ENCODE measurements at places on chromosomes 3 and 15.

- no peak for DNase-seq
Observed at GRCh38 chr3:30356866-30357753, 249.3 kb upstream of the TGFBR2 start.

DNA sequence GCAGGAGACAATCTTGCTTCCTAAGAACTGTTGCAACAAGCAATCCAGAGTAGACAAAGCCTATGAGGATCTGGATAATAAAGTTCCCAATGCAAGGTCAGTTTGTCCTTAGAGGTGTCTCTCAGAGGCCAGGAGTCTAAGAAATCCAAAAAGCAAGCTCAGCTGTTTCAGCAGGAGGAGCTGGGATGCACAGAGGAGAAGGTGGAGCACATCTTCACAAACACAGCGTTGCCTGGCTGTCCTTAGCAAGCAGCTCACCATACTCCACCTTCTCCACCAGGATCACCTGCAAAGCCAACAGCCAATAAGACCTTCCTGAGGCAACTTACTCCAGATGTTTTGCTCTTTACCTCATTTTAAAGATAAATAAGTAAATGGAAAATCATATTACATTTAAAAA, 365 bp downstream of the ZBED2 start:
- DNase-seq, result no peak

DNA sequence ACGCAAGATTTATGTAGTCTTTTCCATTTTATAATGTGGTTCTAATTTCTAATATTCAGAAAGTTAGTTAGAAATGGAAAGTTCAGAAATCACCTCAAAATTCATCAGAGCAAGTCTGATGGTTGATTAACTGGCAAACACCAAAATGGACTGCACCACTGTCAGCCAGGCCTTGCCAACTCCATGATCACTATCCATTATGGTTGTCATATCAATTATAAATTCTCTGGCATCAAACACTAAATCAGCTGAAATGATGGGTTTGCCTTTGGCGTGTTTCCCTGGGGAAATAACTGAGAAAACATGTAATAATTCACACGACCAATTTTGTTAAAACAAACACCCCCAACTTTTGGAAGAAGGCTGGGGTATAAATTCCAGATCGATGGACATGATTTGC, 219.4 kb downstream of the CDIN1 start:
- no peak for DNase-seq

GRCh38 chr3:39130026-39130425, 22.5 kb downstream of the TTC21A start:
- no peak for DNase-seq

GRCh38 chr3:156206157-156206556, 85.8 kb downstream of the KCNAB1 start:
- no peak for DNase-seq

DNA sequence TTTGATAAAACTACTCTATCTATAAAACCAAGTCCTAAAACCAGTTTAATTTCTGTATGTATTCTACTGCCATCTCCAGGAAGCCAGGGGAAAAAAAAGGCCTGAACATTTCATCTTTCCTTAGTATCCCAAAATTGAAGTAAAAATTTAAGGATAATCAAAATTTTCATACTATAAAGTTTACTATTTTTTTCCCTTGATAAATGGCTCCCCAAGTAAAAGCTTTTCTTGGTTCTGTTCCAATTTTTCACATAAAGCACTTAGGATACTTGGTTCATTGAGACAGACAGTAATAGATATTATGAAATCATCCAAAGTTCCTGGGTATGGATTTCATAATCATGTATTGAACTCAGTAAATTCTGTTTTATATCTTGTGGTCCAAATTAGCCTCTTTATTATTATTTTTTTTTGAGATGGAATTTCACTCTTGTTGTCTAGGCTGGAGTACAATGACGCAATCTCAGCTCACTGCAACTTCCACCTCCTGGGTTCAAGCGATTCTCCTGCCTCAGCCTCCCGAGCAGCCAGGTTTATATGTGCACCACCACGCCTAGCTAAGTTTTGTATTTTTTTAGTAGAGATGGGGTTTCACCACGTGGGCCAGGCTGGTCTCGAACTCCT, 34.5 kb downstream of the ICE2 start:
- DNase-seq, result no peak

GRCh38 chr3:136982033-136982432, 24.2 kb downstream of the IL20RB start:
- DNase-seq, result no peak

GRCh38 chr3:149376718-149377407, 586 bp downstream of the TM4SF1 start:
- DNase-seq, result no peak

- no peak for DNase-seq
Observed at GRCh38 chr3:54793171-54793570, 134.7 kb downstream of the LRTM1 start.

DNA sequence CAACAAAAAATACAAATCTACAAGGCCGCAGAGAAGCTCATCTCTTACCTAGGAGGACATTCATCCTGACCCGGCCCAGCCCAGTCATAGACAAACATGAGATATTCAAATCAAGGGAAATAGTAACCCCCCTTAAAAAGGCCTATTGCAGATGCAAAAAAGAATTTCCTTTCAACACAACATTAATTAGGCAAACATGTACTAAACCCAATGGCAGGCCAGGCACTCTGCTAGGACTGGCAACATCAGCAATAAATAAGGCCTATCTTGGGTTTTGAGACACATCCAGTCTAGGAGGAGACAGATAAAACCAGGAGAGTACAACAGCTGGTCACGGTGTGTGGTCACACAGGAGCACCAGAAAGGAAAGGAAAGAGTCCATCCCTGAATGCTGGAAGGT, 61.4 kb downstream of the ADCY5 start:
- DNase-seq, result no peak

- DNase-seq, result no peak
Observed at GRCh38 chr3:50050361-50050760, 38.4 kb upstream of the RBM5 start.

DNA sequence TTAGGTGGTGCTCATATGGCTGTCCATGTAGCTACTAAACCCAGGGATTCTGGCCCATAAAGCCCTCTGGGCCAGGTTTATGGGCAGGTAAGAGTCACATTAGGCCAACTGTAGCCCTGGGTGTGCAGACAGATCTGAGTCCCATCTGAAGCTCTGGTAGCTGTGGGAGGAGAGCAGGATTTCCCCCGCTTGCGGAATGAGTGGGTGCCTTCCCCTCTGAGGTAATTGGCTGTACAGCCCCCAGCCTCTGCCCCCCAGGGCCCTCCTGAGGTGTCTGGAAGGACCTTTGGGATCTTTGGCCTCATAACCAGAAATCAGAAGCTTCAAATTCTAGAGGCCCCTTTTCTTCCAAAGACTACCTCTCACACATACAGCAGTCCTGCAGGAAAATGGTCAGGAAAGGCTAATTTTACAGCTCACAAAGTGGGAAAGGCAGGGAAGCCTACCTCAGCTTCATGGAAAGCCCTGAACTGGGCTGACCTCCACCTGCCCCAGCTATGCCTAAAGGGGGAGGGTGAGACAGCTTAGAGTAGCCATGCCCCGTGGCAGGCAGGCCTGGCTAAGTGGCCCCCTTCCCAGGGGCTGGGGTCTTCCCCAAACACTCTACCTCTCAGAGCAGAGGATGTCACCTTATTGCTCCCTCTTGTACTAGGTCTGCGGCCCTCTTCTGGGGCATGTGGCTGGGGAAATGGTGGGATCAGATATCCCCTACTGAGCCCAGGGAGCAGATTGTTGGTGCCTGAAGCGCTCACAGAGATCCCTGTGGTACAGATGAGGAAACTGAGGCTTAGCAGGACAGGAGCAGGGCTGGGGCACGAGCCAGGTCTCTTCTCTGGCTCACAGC, 16.8 kb downstream of the HEMK1 start:
- DNase-seq, result no peak

- DNase-seq, result no peak
Observed at GRCh38 chr3:37402351-37402750, 228.0 kb upstream of the LRRFIP2 start.

DNA sequence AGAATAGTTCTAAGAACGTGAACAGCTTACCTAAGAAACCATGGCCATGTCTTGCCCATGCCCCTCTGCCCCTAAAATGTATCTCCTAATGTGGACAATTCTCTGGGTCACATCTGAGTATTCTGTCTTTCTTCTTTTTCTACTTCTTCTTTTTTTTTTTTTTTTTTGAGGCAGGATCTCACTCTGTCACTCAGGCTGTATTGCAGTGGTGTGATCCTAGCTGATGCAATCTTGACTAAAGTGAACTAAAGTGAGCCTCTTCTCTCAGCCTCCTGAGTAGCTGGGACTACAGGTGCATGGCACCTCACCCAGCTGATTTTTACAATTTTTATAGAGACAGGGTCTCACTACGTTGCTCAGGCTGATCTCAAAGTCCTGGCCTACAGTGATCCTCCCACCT, 204.8 kb upstream of the ZPLD1 start:
- no peak for DNase-seq

DNA sequence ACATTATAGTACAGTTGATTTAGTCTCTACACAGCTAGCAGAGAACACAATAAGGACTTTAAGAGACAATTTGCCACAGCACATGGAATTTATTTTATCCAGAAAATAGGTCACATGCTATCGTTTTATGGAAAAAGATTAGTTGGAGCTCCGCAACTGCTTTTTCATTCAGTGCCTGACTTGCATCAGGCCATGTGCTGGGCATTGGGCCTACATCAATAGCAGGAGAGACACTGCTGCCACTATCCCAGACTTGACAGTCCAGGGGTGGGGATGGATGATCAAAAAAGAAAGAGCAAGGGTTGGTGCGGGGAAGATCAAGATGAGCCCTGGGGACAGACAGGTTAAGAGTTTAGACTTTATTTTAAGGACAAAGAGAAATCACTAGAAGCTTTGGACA, 75.2 kb upstream of the C3orf80 start:
- no peak for DNase-seq

- no peak for DNase-seq
Observed at GRCh38 chr3:67000009-67000408, 1.9 kb downstream of the KBTBD8 start.

GRCh38 chr3:10602769-10603768, 97.7 kb upstream of the ATP2B2 start:
- DNase-seq, result no peak

- no peak for DNase-seq
Observed at GRCh38 chr15:101037090-101037830, 118.1 kb downstream of the LRRK1 start.
